Activated CD4-positive, alpha-beta T cell treated with anti-CD3 and anti-CD28 coated beads, Interleukin-10, Interleukin-2, amounts not matched to agents 100 ng/mL and 50 ng/mL, durations not matched to agents 16 hours and 8 hours (primary cell): ENCODE measurements at places on chromosomes 3 and 15.

DNA sequence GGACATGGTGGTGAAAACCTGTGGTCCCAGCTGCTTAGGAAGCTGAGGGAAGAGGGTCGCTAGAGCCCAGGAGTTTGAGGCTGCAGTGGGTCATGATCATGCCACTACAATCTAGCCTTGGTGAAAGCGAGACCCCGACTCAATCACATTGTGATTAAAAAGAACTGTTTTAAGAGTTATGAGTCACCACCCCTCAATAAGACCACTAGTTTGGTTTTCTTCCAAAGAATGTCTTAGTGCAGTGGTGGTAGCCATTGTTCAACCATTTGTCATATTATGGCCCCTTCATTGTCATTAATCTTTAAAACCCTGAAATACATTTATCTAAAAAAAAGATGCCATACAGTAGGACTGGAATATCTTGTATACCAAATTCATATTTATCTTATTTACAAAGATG lies 48.8 kb downstream of the BLM start:
- no peak for DNase-seq

GRCh38 chr3:37262816-37263393 lies 88.5 kb upstream of the LRRFIP2 start:
- no peak for DNase-seq

GRCh38 chr3:100756441-100756840 lies 47.1 kb downstream of the TFG start:
- no peak for DNase-seq

- no peak for DNase-seq
These were observed 77.0 kb downstream of the CCK start for GRCh38 chr3:42189001-42189460.

- DNase-seq, result no peak
These were observed 12.5 kb downstream of the CHDH start for GRCh38 chr3:53833700-53834099.

- DNase-seq, result peak; percentile 82
These were observed 13.4 kb downstream of the PML start for GRCh38 chr15:74007820-74008371.

DNA sequence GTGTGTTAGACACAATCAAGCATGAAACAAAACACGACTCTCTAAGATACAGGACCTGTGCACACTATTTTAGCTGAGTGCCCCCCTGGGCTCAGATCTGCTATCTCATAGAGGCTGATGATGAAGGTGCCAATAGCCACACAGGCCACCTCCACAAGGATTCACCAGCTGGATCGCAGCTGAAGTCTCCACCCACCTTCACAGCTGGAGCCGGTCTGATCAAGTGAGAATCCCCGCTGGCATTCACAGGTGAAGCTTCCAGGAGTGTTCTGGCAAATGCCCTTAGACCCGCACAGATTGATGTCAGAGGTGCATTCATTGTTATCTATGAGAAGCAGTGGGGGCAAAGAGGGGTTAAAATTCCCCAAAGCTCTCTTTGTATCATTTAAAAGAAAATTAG lies 90.1 kb downstream of the DUT start:
- DNase-seq, result no peak

- DNase-seq, result peak; percentile 29
These were observed 74.0 kb downstream of the POLR2M start for GRCh38 chr15:57780471-57780870.

DNA sequence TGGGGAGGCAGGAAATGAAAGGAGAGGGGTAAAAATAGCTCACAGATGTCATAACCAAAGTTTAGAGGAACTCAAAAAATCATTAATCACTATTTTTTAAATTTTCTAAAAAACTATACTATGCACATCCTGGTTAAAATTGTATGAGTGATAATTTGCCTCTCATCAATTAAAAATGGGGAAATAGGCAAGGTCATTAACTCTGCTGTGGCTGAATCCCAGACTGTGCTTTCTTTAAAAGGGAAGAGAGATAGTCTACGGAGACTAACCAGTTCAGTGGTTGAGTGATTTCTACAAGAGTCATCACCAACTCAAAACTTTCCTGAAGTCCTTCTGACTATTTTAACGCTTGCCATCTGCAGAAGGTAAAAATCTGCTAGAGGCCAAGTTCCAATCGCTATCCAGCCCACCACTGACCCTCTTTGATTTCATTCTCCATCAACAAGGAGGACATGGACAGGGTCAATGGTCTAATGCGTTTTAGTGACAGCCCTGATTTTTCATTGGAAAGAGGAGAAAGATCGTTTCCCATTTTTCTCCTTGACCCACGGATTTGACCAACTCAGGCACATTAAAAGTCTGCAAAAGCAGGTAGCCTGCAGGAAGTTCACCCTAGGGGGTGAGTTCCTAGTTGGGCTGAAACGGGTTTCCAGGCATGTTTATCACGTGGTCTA lies 850 bp downstream of the SUCLG2 start:
- peak; percentile 42 for DNase-seq

- DNase-seq, result peak; percentile 7
These were observed 29.6 kb upstream of the SELENOK start for GRCh38 chr3:53921296-53921695.

DNA sequence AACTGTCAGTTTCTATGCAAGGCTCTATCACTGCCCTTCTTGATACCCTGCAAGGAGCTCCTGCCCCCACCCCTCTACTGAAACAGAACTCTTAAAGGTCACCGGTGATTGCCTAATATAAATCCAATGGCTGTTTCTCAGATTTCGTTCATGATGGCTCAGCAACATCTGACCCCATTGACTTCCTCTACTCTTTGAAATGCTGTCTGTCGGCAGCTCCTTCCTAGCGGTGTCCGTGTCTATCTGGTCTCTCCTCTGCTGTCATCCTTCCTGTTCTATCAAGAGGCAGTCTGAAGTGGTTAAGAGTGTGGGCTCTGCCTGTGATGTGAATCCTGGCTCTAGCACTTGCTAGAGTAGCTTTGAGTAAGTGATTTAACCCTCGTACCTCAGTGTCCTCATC lies 5.5 kb downstream of the TMEM266 start:
- peak; percentile 46 for DNase-seq

DNA sequence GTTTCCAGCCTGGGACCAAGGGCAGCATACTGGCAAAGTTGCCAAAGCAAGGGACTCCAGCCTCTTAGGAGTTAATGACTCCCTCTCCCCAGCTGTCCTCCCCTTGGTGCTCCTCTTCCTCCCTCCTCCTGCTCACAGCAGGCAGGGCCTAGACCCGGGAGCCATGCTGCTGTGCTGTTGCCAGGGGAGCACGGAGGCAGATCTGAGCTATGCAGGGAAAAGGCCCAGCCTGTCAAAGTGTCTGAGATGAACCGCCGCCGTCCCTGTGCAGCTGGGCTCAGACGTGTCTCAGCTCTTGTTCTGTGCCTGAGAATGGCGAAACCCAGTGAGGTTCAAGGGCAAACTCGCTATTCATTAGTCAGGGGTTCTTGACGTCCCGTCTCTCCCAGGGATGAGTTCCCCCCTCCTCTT lies 60.8 kb upstream of the POLG start:
- no peak for DNase-seq

GRCh38 chr3:140113996-140114788 lies 179.2 kb downstream of the CLSTN2 start:
- DNase-seq, result no peak

GRCh38 chr15:65085990-65086679 lies 9.6 kb downstream of the KBTBD13 start:
- DNase-seq, result peak; percentile 14

GRCh38 chr3:167032267-167032876 lies 347.7 kb downstream of the ZBBX start:
- peak; percentile 4 for DNase-seq

DNA sequence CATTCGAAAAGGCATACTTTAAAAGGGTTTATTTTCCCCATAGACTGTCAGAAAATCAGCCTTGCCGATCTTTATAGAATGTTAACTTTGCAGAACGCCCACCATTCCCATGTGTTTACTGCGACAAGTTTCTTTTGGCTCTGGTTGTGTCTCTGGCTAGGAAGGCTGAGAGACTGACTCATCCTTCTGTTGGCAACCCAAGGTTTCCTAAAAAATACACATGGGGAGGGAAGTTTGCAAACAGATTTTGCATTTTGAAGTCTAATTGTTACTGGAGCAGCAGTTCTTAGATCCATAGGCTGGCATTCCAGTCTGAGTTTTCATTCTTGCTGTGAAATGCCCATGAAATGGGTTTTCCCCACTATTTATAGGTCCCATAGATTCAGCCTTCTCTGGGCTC lies 37.9 kb upstream of the MINAR1 start:
- no peak for DNase-seq

DNA sequence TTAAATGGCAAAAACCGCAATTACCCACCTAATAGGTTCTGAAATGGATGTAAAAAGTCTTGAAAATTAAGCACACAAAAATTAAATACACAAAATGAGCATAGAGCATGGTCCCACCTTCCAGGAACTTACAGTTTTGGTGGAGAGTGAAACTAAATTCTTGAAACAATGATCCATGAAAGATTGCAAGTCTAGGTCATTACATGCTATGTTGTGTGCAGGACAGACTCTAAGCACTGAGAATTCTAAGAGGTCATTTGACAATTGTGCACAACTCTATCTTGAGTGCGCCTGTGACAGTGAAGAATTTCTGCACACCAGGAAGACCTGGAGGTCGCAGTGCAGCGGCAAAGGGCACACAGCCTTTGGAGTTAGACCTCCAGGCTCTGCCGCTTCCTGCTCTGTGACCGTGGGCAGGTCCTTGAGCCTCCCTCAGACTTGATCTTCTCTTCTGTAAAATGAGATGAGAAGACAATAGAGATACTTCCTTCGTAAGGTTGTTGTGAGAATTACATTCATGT lies 153.3 kb upstream of the TPM1 start:
- DNase-seq, result no peak

- DNase-seq, result no peak
These were observed 6.7 kb downstream of the LPCAT4 start for GRCh38 chr15:34360298-34360697.

DNA sequence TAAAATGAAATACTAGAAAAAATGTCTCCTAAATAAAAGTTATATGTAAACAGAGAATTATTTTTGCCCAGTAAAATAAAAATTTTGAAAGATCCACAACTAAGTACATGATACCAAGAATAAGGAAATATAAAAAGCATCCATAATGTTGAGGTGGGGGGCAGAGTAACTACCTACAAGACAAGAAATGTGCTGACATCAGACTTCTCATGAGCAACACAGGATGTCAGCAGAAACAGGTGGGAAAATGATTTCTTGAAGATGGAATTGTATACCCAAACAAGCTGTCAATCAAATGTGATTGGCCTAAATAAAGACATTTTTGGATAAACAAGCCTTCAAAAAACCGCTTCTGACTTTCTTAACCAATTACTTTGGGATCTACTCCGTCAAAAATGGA lies 143.9 kb upstream of the LIPC start:
- DNase-seq, result no peak

- DNase-seq, result no peak
These were observed 54.8 kb upstream of the LARS2 start for GRCh38 chr3:45333549-45333948.
